ENCODE measurements at places on chromosomes 3 and 15.

GRCh38 chr15:66215811-66216210, 37.7 kb downstream of the MEGF11 start:
- DNase-seq = no peak

DNA sequence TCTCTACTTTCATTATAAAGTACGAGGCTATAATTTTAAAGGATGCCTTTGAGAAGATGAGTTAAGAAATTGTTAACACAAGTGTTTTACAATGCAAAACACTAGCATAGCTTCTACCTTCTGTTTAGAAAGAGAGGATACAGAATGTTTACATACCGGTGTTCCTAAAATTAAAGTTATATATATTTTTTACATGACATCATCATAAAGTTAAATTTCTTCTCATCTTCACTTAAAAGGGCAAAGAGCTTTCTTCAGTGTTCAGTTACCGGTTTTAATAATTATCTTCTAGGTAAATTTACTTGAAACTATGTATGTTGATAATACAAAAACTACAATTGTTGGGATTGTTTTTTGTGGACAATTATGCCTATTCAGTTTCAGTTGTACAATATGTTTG, 32.7 kb upstream of the TM2D3 start:
- DNase-seq = no peak

DNA sequence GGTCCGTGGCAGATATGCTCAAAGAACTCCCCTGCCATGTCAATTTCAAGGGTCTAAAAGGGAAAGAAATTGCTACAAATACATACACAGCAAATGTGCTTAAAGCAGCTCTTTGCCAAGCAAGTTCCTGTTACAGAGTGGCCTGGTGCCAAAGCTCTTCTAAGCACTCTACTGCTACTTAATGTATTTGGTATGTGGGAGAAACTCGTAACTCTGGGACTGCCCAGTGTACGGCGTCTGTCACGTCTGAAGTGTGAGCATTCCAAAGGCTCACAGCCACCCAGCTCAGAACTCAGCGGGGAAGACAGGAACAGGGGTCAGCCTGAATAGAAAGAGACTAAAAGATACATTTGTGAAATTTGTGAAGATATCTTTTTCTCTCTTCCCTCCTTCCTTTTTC, 54.6 kb downstream of the RBMS3 start:
- no peak for DNase-seq

DNA sequence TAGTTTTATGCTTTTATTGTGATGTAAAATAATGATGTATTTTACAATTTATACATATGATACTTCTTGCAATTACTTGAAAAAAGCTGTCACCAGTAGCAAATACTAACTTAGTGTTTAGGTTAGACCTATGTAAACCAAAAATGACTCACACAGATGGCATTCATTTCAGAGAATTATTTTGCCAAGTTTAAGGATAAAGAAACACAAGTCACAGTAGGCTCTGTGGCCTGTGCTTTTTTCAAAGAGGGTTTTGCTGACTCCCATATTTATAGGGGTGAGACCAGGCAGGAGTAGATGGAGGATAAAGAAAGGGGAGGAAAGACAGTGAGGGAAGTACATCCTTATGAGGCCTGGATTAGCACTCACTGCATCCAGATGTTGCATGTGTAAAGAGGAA, 356.6 kb upstream of the NPAP1 start:
- DNase-seq = no peak

- DNase-seq = no peak
Measured at GRCh38 chr3:141812586-141812985, 49.4 kb downstream of the GRK7 start.

GRCh38 chr3:85330071-85330470, 371.3 kb downstream of the CADM2 start:
- DNase-seq = no peak

GRCh38 chr3:113002679-113003078, 11.9 kb downstream of the GTPBP8 start:
- no peak for DNase-seq

DNA sequence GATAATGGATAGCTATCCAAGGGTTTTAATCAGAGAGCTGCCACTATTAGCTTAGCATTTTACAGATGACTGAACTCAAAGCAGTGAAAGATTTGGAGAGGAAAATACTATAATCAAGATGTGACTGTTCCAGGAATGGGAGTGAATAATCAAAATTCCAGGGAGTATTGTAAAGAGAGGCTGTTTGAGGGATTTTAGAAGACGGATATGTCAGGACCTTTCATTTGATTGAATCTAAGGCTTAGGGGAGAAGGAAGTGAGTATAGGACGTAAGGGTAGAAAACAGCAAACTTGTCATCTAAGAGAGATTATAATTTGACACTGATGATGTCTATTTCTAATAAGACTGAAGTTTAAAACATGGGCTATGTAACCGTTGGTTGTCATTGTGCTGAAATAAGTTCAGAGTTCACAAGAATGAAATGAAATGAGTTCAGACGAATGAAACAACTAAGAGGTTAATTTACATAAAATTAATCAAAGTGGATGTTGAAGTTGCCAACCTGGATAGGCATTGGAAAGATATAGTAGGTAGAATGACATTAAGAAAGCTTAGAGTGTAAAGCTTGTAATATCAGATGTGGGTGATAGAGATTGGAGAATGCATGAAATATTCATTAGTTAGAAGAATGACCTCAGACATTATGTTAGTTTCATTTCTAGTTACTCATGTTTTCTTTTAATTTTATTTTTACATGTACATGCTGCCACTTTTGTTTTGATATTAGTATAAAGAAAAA, 842.8 kb downstream of the SI start:
- DNase-seq = no peak

DNA sequence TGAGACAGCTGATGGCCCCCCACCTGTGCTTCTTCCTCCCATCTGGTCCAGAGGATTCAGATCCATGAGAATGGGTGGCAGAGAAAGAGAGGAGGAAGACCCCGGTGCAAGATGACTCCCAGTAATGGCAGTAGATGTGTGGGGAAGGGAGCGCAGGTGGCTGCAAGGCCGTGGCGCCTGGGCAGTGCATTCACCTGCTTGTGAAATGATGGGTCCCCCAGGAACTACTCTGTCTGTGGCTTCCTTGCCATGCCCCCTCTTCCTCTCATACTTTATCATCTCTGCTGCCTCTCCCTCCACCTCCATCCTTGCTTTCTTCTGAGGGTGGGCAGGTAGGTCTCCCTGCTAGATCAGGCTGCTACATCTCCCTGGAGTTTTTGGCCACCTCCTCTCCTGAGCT, 23.3 kb downstream of the ZNF710 start:
- DNase-seq = no peak

DNA sequence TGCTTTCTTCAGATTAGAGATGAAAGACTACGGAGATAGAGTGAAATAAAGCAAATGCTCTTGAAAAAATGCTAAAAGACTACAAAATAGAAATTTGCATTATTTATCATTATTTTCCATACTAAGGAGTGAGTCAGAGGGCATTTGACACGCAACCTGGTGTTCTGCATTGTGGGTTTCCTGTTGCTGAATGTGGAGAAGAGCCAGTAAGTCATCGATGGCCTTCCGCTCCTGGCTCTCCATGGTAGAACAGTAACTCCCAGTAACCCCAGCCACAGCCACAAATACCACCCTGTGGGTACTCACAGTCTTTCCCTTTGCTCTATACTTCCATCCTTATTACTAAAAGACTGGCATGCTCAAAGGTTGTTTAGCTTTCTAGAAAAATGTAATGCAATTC, 61.5 kb downstream of the CGGBP1 start:
- no peak for DNase-seq

- DNase-seq = no peak
Measured at GRCh38 chr3:132543011-132543739, 53.9 kb upstream of the ACKR4 start.

GRCh38 chr15:22253676-22254408, 173.5 kb downstream of the OR4M2 start:
- no peak for DNase-seq
